ENCODE measurements at places on chromosomes 12 and 14. TPM values are rescaled to one million over a fixed set of nuclear protein-coding genes. Genes with fewer than 3 reads are reported as not detected.

DNA sequence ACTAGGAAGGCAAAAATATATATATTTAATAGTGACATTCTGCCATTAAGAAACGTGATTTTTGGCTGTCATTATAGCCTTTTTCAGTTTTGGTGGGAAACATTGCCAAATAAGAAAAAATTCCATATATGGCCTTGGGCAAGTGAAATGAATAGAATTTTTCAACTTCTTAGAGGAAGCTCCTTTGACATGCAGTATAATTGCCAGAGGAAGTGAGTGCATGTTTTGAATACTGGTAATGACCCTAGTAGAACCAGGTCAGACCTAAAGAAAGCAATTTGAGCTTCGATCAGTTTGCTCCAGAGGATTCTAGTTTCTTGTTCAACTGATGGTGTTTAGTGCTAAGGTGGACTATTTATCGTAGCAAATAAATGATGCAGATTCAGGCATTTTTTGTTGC, 26.2 kb upstream of the TRIM9 start:
- no peak for DNase-seq

DNA sequence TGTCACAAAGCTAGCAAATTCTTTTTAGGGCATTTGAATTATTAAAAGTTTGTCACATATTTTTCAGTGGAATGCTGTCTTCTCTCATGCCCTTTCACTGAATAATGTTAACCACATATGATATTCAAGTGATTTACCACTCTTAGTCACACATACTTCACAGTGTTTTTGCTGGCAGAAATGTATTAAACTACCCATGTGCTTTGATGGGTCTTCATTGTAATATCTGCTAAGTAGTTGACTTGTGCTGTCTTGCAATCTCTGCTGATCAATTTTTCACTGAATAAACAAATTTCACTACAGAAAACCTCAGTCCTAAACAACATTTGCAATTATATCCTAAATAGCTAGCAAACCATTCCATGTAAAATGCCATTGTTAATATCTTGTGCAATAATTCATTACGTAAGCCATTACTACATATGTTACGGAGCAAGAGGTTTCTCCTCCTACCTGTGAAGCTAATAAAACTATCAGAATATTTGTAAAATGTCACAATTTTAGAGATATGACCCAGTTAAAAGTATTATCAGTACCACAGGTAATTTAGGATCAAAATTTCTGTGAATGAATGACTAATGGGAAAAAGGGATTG, 64.6 kb upstream of the LMO3 start:
- no peak for DNase-seq

- no peak for DNase-seq
These were observed 25.0 kb downstream of the BICD1 start for GRCh38 chr12:32131666-32132065.

LRRC10 gene
- total RNA-seq = not detected

- no peak for DNase-seq
These were observed 52.0 kb downstream of the SLC38A4 start for GRCh38 chr12:46773586-46774321.

FAM90A1 gene
- total RNA-seq = 0.14 TPM
